ENCODE measurements at places on chromosomes 5 and 9.

- no peak for DNase-seq
Observed at GRCh38 chr5:31225613-31226012, 32.1 kb downstream of the CDH6 start.

GRCh38 chr9:2872931-2873323 lies 29.0 kb upstream of the PUM3 start:
- DNase-seq: no peak

DNA sequence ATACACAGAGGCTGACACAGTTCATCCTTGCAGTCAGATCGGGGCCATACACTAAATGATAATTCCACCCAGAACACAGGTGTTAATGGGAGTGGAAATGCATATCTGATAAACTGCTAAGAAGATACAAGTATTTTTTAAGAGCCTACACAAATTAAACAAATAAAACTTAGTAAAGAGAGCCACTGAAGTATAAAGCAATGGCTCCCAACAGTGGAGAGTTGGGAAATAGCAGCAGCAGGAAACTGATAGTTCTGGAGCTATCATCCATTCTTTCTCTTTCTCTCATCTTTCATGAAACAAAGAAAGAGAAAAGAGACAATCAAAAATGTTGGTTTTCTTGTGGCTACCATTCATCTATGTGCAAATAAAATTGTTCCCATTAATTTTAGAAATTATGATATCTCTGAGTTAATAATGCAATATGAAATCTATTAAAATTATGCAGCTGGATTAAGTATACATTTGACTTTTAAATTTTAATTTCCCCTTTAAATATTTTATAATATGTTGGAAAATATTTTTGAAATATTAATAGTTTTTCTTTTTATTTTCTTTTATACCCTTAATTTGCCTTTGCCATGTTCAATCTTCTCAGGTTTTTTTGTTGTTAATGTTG lies 120.8 kb downstream of the EMB start:
- no peak for DNase-seq

DNA sequence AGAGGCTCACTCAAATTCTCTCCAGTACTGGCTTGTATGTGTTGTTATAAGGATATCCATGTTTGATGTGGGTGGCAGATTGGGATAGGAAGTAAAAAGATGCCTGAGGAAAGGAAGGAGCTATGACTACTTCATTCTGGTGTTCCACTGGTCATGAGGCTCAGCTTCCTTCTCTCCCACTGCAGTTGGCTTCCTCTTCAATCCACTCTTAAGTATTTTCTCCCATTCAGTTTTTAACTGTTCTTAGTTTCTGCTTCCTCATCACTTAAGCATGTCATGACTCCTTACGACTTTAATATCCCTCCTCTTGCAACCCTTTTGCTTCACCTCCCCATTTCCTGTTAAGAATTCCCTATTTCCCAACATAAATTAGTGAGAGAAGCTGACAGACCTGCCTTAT lies 81.1 kb downstream of the PJA2 start:
- no peak for DNase-seq

DNA sequence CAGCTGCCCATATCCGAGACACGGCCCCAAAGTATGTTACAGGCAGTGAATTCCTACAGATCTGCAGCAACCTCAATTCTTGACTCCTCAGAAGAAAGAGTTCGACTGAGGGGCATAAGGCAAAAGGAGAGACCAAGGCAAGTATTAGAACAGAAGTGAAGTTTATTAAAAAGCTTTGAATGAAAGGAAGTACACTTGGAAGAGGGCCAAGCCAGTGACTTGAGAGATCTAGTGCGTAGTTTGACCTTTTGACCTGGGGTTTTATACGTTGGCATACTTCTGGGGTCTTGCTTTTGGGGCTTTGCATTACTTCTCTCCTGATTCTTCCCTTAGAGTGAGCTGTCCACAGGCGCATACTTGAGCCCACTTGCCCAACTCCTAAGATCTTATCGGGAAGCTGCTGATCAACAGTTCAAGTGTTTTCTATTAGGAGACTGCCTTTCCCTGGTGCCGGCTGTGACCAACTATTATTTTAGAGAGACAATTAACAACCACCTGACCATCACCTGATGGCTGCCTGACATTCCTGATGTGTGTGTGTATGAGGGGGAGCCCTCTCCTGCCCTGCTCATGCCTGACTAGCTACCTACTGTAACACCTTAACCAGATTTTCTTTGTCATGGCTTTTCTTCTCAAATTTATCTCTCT lies 1.5 kb upstream of the DEPDC1B start:
- no peak for DNase-seq

DNA sequence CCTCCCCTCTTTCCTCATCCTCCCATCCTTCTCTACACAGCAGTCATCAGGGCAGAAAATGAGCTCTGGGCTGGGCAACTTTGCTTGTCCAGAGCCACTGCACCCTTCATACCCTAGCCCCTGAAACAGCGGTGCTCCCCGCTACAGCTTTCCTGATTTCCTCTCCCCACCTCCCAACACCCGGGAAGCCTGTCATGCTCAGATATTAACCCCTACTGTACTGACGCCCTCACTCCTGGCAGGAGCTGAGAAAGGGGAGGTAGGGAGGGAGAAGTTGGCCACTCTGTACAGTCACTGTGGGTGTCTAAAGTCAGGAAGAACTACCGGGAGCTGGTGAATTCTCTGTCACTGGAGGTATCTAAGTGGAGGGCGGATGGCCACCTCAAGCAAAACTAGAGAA lies 782 bp downstream of the CAMK2A start:
- no peak for DNase-seq

DNA sequence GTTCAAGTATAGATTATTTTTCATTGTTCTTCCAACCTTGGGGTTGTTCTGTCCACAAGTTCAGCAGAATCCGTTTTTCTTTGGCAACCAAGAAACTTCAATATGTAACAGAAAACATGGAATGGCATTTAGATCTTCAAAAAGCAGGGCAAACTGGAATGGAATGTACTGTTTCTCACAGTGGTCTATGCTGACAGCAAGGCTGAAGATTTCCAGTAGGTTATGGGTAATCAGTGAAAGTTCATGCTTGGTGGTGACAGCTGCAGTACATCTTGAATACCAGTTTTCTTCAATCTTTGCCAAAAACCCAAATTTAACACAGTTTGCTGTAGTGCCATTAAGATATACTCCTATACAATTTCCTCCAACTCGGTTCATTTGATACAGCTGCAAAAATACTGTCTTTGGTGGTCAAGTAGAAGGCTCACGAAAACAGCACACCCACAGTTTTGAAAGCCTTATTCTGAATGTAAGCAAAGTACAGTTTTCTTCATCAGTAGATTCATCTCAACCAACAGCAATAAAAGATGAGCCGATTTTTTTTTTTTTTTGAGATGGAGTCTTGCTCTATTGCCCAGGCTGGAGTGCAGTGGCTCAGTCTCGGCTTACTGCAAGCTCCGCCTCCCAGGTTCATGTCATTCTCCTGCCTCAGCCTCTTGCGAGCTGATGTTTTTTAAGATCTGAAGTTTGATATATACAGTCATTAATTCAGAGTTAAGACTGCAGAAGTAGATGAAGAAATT lies 4.9 kb downstream of the TRIM52 start:
- DNase-seq: no peak

- DNase-seq: no peak
Observed at GRCh38 chr9:94289691-94290090, 30.6 kb downstream of the ZNF169 start.

- DNase-seq: no peak
Observed at GRCh38 chr5:144691936-144692335, 521.3 kb downstream of the KCTD16 start.

DNA sequence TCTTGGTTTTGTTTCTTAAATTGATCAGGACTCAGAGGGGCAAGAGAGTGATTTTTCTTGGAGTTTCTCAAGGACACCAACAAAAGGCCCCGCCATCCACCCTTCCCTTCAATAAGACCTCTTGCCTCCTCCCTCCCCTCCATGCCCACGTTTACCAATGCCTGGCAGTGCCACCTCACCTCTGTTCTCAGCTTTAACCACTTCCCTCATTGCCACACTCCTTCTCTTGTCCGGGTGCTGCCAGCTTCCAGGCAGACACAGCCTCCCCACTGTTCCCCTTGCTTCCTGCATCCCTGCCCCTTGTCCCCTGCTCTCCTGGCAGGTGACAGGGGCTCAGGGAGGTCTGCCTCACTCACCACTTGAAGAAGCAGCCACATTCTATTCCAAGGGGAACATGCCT lies 90.8 kb downstream of the LHX2 start:
- DNase-seq: no peak

DNA sequence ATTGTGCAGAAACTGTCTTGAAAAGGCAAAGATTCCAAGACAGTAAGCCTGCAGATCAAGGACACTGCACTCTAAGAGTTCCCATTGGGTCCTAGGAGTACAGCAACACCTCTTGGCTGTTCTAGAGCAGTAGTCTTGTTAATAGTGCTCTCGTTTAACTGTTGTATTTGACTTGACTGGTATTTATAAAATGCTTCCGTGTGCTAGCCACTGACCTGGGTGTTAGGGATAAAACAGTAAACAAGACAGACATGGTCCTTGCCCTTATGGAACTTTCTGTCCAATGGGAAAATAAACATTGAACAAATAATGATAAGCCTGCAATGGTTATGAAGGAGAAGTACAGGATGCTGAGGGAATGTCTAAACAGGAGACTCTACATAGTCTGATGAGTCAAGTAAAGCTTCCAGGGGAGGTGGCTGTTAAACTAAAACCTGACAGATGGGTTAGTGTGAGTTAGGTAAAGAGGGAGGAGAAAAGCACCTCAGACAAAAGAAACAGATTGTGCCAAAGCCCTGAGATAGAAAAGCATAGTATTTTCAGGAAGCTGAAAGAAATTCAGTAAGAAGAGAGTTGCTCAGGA lies 33.3 kb downstream of the TDRD7 start:
- no peak for DNase-seq

DNA sequence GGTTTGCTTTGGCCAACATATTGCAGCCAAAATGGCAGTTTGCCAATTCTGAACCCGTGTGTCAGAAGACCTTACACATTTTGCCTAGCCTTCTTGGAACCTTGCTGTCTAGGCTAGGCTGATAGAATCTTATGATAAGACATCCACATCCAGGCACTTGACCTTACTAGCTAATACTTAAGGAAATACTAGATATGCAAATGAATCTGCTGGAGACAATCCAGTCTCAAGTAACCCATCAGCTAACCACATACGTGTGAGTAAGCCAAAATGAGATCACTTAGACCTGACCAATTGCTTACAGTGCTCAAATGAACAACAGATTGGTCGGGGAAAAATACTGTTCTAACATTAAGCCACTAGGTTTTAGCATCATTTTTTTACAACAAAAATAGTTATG lies 1504.6 kb upstream of the CDH9 start:
- DNase-seq: no peak

DNA sequence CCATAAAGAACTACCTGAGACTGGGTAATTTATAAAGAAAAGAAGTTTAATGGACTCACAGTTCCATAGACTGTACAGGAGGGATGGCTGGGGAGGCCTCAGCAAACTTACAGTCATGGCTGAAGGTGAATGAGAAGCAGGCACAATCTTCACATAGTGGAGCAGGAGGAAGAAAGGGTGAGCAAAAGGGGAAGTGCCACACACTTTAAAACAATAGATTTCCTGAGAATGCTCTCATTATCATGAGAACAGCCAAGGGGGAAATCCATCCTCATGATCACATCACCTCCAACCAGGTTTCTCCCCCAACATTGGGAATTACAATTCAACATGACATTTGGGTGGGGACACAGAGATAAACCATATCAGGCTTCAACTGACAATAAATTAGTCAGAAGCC lies 664.9 kb downstream of the TAF11L14 start:
- no peak for DNase-seq

DNA sequence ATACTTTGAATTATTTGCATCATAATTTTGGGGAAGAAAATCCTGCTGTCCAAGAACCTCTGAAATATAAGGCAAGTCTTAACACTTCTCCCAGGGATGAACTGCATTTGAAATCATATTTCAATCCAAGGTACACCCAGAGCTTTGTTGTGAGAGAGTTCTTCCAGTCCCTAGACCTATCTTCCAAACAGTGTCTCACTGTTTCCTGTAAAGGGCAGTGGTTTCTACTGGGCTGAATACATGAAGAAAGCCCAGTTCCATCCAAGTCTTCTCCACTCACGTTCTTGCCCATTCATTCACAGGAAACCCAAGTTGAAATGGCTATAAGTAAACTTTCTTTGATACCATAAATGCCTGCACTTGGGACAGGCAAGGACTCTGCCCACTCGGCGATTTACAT lies 108.3 kb upstream of the LHFPL2 start:
- DNase-seq: no peak

Data from hippocampal formation (tissue), 2 donors.